DMS79 (cell line): ENCODE measurements at places on chromosomes 12 and 14.

DNA sequence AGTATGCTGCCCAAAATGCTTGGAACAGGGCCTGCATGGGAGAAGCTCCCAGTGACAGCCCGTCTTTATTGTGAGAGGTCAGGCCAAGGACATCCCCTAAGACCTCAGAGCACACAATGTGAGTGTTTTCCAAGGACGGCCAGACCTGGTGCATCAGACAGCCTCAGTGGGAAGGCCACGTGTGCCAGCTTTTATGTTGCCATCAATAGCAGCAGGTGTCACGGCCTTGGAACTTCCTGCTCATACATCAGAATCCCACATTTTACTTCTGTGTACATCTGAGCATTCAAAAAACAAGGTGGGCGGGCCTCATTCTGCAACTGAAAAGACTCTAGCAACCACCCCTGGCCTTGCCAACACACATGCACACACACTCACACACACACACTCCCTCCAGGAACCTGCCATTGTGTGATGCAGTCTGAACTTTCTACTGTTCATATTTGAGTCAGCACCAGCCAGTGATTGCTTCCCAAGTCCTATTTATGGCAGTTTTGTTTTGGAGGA is 753.1 kb upstream of the TBX3 start:
- DNase-seq, result no peak

DNA sequence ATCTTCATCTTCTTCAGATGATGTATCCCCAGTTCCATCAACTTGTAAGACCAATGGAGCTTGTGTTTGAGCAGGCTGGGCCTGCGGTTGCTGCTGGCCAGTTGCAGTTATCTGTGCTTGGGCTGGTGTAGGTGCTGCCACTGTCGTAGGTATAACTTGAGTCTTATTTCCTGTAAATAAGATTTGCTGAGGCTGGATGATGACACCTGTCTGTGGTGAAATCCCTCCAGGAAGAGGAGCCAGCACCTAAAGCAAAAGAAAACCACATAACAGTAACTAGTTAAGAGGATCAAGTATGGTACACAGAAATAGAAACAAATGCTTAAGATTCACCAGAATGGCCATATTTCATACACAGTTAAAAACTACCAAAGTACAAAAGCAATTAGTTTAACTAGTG is 28.2 kb downstream of the GTF2A1 start:
- DNase-seq, result no peak

- DNase-seq, result no peak
These were observed 240.4 kb upstream of the NAV3 start for GRCh38 chr12:77590306-77590705.

GRCh38 chr14:92965281-92965680 is 42.3 kb downstream of the CHGA start:
- DNase-seq, result no peak

DNA sequence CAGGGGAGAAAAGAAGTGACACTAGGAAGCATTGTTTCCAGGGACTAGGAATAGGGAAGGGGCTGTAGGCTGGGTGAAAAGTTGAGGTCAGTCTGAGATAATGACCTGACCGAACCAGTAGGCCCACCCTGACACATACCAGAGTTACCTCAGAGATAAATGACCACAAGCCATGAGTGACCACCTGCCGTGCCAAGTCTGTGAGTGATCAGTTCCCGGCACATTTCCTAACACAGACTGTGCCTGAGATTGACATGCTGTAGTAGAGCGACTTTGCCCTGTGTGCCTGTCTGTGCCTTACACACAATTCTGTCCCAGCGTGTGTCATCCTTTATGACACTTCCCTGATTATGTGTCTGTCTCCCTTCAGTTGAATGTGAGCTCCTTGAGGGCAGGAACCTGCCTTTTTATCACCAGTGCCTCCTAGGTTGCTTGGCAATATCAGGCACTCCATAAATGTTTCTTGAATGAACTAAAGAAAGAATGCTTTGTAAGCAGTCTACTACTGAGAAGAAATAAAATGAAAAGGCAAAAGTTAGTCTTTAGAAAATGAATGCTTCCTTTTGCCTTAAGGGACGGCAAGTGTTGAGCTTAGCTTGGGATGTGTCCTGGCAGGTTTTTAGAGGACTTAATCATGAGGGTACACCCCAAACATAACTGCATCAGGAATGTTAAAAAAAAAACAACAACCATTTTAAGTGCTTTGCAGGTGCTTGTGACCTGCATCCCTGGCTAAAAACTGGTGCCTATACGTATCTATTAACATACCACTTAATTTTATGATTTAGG is 9.6 kb upstream of the SSPN start:
- DNase-seq, result no peak

DNA sequence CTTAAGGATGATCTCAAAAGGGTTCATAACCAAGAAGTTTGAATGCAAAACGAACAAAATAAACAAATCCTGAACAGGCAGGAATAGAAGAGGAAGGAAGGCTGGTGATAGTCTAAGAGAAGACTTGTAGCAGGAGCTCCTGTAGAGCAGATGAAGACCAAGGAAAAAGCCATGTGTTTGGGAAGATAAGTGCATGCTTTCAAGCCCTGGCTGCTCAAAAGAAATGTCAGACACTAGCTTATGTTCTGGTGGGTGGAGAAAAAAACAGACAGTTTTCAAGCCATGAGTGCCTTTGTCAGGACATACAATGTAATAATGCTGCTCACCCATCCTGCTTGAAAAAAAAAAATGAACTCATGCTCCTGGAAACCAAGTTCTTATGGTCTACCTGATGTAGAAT is 27.4 kb downstream of the TAOK3 start:
- DNase-seq, result no peak

- DNase-seq, result no peak
These were observed 5.0 kb downstream of the PPTC7 start for GRCh38 chr12:110577864-110578693.

- no peak for DNase-seq
These were observed 162.2 kb upstream of the TMTC1 start for GRCh38 chr12:29945904-29946303.
